ENCODE measurements at places on chromosomes 6 and 20.

DNA sequence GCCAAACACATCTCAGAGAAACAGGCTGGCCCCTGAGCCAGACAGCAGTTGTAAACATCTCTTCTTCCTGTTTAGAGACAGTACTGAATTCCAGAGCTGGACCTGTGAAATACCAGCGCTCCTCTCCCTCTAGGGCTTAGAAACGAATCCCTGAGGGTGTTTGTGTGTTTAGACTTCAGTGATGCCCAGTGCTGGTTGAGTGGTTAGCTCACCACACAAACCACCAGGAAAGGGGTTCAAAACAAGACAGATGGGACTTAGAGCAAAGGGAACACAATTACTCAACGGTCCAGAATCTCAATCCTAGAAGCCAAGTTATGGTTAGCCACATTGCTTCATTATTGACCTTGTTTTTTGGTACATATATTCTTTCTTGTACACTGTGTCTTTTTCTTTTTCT lies 108.7 kb upstream of the TMEM170B start:
- DNase-seq, result no peak

DNA sequence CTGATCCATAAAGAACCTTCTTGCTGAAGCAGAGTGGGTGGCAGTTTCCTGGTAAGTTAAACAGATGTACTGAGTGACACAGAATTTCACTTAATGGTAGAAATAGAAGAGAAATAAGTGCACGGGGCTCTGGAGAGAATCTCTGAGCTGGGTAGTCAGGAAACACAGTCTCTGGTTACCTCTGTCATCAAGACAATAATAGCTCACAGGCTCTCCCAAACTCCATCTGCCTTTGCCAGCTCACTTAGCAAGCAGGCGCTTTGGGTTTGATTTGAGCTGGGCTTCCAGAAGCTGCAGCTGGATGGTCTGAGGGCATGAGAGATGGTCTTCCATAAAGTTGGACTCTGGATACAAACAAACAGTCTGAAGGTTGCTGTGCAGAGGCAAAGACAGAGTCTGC lies 39.6 kb upstream of the PRSS35 start:
- no peak for DNase-seq

DNA sequence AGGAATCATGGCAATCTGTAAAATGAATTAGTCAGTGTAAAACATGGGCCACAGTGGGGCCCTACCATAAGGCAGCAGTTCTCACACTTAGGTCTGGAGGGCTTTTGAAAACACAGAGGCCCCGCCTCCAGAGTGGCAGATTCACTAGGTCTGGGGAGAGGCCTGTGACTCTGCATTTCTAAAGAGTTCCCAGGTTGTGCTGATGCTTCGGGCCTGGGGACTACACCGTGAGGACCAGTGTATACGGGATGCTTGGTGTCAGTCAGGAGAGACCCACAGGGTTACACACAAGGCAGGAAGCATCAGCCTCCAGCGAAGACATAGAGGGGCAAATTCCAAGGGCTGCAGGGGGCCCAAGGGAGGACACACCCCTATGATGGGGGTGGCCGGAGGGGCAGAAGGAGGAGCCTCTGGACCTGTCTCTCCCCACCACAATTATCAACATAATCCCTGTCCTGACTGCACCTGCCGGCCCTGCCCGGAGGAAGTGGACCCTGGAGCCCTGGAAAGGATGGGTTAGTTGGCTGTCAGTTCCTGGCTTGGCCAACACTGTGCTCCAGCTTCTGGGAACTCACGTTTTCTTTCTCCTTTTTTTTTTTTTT lies 46.7 kb downstream of the FGD2 start:
- DNase-seq, result no peak

GRCh38 chr20:62875419-62876361 lies 14.1 kb upstream of the TCFL5 start:
- DNase-seq, result peak; percentile 74

GRCh38 chr6:33620856-33621710 lies at the start of gene ITPR3:
ITPR3 (plus strand) TSS chr6:33621322; CDS start chr6:33621603, 281 bp downstream.
- no peak for DNase-seq
